ENCODE measurements at places on chromosomes 3 and 15.

DNA sequence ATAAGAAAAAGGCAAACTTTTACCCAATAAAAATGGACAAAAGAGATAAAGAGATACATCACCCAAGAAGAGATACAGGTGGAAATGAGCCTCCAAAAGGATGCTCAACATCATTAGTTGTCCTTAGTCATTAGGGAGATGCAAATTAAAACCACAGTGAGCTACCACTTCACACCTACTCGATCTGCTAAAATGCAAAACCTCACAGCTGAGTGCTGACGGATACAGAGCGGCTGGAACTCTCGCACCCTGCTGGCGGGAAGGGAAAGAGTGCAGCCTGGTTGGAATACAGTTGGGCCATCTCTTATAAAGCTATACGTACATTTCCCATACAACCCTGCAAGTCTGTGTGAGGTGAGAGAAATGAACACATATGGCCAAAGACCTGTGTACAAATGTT, 78.5 kb upstream of the PRR20G start:
- no peak for DNase-seq

DNA sequence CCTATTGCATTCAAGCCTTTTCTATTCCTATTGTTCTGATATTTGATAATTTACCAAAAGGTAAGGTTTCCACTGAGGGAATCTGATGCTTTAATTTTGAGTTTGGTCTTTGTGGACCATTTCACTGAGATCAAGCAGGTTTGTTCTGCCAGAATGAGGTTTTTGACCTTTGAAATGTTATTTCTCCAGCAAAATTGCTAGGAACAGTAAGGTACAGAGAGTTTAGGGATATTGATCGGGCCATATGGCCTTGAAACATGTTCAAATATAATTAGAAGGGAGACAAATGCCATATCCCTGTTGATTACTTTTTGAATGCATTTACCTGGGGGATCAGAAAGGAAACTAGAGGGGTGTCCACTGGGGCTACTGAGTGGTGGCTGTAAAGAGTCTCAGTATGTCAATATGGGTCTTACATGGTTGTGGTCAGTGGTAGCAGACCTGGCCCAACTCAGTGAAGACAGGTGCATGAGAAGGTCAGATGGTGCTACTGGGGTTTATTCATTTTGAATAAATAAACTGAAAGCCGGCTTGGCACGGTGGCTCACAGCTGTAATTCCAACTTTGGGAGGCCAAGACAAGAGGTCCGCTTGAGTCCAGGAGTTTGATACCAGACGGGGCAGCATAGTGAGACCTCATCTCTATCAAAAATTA, 100.2 kb downstream of the SV2B start:
- DNase-seq: no peak

GRCh38 chr3:149382518-149382917, 5.1 kb upstream of the TM4SF1 start:
- DNase-seq: no peak

GRCh38 chr3:155426524-155427230, 133.2 kb upstream of the STRIT1 start:
- no peak for DNase-seq

DNA sequence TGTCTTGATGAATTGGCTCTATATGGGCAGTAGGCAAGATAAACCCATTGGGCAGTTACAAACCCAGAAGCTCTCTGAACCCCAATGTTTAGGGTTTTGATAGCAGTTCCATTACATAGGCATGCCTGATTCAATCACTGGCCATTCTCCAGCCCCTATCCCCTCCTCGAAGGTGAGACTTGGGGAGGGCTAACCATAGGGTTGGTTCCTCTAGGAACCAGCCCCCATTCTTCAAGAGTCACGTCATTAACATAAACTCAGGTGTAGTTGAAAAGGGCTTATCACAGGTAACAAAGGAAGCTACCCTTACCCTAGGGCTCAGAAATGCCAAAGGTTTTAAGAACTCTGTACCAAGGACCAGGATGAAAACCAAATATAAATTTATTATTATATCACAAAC, 353.1 kb downstream of the ERC2 start:
- no peak for DNase-seq

DNA sequence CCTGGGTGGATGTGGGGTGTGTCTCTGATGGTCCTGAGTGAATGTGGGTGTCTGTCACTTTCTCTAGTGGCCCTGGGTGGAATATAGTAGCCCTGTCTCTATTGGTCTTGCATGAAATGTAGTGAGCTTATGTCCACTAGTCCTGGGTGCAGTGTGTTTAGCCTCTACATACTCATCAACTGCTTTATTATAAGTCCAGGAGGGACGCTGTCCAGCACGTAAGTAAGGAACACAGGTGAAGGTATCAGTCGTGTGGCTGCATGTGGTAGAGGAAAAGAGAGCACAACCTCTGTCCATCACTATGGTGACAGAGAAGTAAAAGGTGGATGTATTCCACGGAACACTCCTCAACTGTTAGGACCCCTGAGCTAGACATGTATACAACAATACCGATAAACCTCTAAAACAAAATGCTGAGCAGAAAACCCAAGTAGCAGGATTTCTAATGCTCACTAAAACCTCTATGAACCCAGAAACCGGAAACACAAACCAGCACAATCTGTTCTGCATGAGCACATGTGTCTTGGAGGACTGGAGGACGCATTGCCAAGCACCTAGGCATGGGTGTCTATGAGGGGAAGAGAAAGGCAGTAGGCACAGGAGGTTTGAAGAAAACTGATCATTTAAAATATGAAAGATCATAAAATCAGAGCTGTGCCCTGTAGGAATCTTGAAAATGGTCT, 11.0 kb downstream of the LTF start:
- DNase-seq: no peak

- DNase-seq: peak; percentile 35
Measured at GRCh38 chr3:182487611-182488010, 305.7 kb upstream of the ATP11B start.

DNA sequence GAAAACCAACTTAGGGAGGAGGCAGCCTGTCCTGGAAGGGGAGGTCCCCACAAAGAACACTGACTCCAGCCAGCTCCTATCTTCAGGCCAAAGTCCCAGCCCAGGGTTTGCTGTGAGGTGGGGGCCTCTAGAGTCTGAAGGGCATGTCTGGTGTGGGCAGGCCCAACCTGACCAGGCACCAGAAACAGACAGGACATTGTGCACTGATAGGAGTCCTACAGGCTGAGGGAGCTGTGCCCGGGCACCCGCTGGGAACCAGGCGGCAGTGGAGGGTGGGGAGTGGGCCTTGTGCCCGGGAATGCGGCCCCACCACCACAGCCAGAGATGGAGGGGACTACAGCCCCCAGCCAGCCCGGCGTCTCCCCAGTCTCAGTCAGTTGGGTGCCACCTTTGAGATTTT, 161.4 kb downstream of the WNT7A start:
- no peak for DNase-seq

- DNase-seq: no peak
Measured at GRCh38 chr3:126512026-126512425, 5.5 kb downstream of the UROC1 start.

DNA sequence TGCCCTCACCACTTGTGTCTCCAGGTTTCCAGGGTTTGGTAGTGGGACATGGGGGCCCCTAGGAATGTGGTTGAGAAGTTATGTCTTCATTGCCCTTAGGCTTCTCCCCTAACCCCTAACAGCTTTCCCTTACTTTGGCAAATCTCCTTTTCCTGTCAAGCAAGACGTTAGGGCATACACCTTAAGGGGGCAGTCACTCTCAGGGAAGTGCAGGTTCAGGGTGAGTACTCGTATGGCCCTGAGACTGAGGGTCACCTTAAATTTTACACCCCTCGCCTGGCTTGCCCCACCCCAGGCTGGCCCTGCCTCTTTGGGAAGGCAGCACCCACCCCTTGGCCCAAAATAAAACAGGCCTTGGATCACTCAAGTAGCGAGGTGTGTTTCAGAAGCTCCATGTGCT, 33.5 kb downstream of the POLR2M start:
- DNase-seq: no peak
